Activated T-helper 1 cell treated with anti-CD3 and anti-CD28 coated beads, Interleukin-2, amount 50 U/mL, for 16 hours (primary cell): ENCODE measurements at places on chromosomes 7 and 10.

- no peak for DNase-seq
Measured at GRCh38 chr10:107728807-107729206, 564.3 kb upstream of the SORCS1 start.

DNA sequence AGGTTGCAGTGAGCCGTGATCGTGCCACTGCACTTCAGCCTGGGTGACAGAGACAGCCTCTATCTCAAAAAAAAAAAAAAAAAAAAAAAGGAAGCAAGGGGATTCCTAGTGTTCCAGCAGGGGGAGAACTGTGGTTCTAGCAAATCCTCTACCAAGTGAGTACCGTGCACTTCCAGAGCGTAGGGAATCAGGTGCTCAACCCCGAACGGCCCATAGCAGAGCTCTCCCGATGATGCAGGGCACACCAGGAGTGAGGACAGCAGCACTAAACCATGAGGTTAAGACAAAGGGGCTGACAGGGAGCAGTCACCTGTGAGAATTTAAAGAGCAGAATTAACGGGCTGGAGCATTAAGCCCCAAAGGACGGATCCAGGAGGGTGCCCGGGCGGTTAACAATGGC is 173.6 kb downstream of the PTPRN2 start:
- no peak for DNase-seq

GRCh38 chr7:148916186-148916585 is 32.1 kb upstream of the EZH2 start:
- DNase-seq = no peak

DNA sequence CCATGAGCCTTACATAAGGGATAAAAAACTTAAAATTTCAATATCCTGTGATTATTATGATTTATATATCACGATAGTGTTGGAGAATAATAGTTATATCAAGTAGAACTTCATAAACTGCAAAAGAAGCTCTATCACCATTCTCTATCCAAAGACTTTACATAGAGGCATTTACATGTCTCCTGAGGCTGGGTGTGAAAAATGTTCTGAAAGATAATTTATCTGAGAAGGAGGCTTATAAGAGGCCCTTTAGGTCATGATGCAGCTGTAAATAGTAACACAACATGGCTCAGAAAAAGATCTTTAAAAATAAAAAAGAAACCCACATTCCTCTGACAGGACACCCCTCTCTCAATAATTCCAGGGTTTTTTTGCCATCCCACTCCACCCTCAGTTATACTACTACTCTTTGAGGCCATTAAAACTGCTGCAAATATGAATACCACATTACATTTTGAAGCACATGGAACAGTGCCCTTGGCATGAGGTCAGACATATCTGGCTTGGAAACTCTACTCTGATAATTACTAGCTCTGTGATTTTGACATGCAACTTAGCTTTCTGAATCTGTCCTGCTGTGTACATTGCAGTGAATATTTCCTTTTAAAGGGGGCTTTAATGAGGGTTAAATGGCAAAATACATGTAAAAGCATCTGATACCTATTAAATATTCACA is 55.5 kb downstream of the SLC16A12 start:
- no peak for DNase-seq

DNA sequence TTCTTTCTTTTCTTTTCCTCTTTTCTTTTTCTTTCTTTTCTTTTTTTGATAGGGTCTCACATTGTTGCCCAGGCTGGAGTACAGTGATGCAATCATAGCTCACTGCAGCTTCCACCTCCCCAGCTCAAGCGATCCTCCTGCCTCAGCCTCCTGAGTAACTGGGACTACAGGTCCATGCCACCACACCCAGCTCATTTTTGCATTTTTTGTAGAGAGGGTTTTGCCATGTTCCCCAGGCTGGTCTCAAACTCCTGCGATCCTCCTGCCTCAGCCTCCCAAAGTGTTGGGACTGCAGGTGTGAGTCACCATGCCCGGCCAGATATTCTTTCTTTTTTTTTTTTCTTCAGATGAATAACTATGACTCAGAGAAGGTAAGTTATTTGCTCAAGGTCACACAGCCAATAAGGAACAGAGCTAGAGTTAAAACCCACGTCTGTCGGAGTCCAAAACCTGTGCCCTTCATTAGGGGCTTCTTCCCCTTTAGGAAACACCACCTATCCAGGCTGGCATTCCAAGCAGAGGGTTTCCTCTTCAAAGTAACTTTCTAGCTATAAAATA is 28.1 kb upstream of the DNMBP start:
- no peak for DNase-seq
